ENCODE measurements at places on chromosomes 4 and X.

DNA sequence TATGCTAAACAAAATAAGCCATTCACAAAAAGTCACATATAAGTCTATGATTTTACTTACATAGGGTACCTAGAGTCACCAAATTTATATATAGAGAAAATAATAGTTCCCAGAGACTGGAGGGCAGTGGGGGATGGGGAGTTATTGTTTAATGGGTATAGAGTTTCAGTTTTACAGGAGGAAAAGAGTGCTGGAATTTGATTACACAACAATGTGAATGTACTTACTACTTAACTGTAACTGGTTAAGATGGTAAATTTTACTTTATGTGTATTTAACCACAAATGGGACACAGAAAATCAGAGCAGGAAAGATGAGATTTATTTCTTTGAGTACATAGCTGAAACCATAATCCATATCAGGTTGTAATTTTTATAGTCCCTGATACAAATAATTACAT is 144.4 kb downstream of the TMA16 start:
- DNase-seq, result no peak

GRCh38 chr4:123446865-123447474 is 50.4 kb downstream of the SPRY1 start:
- DNase-seq, result no peak

DNA sequence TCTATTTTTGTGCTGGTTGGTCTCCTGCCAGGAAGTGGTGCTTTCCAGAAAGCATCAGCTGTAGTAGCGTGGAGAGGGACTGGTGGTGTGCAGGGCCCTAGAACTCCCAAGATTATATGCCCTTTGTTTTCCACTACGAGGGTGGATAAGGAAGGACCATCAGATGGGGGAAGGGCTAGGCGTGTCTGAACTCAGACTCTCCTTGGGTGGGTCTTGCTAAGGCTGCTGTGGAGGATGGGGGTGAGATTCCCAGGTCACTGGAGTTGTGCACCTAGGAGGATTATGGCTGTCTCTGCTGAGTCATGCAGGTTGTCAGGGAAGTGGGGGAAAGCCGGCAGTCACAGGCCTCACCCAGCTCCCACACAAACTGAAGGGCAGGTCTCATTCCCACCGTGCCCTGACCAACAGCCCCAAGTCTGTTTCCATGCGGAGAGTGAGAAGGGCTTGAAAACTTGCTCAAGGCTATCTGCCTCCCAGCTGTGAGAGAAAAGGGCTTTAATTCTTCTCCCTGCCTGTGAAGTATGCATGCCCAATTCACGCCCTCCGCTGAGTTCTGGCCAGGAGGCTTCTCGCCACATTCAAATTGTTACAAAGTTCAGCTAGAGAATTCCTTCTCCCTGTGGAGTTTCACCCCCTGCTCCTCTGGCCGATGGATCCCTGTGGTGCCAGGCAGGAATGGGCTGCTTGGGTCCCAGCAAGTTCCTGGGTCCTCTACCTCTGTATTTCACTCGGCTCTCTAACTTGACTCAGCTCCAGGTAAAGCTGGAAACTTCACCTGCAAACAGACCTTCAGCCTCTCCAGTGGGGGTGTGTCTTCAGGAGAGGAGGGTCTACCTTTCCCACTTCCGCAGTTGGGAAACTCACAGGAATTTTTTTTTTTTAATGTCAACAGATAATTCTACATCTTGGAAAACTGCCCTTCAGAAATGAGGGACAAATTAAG is 7.7 kb upstream of the CSTF2 start:
- no peak for DNase-seq

GRCh38 chr4:56324011-56324610 is 63.2 kb downstream of the AASDH start:
- no peak for DNase-seq

DNA sequence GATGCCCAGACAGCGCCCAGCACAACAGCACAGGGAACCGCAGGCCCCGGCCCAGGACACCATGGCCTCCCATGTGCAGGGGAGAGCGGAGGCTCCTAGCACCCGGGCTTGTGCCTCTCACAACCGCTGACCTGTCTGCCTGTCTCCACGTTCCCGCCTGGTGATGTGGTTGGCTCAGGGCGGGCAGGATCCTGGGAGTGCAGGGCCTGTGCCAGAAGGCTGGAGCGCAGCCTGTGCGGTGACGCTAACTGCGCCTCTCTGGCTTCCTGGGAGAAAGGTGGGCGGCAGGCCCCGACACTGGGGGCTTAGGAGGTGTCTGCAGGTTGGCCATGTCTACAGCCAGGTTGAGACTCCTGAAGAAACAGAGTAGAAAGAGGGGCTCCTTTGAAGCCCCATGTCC is 48.7 kb downstream of the CPZ start:
- no peak for DNase-seq

DNA sequence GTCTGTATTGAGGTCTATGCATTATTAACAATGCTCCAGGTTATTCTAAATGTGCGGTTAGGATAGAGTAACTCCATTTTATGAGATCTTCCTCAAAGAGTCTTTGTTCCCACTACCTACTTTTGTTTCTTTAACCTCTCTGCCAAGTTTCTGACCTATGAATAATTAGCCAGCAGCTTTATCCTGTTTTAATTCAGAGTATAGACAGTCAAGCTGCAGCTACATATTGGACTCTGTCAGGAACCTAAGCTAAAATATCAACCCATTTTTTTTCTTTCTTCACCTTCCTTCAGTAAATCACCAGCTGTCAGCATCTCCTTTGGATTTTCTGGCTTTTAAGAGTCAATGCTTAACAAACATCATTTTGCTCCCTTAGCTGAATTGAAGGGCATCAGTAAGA is 72.3 kb downstream of the TMEM47 start:
- DNase-seq, result no peak

GRCh38 chr4:93912146-93912545 is 83.6 kb downstream of the ATOH1 start:
- no peak for DNase-seq
